NCI-H1436 treated with DMSO at 0.1 percent for 48 hours (cell line): ENCODE measurements at places on chromosomes 5 and 9.

- DNase-seq: no peak
These were observed 238.7 kb upstream of the NREP start for GRCh38 chr5:111995701-111996100.

- no peak for DNase-seq
These were observed 64.6 kb downstream of the YTHDC2 start for GRCh38 chr5:113578091-113578490.

DNA sequence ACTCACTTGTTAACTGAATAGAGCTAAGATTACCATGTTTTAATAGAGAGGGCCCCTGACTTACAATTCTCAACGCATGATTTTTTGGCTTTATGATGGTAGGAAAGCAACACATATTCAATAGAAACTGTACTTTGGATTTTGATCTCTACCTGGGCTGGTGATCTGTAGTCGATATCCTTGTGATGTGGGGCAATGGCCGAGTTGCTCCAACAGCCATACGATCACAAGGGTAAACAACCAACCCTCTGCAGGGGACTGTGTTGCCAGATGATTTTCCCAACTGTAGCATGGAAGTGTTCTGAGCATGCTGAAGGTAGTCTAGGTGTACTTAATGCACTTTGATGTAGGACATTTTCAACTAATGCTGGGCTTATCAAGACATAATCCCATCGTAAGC lies 36.5 kb downstream of the NSUN2 start:
- DNase-seq: no peak

GRCh38 chr5:178785999-178786398 lies 55.5 kb upstream of the ZNF354A start:
- DNase-seq: no peak

DNA sequence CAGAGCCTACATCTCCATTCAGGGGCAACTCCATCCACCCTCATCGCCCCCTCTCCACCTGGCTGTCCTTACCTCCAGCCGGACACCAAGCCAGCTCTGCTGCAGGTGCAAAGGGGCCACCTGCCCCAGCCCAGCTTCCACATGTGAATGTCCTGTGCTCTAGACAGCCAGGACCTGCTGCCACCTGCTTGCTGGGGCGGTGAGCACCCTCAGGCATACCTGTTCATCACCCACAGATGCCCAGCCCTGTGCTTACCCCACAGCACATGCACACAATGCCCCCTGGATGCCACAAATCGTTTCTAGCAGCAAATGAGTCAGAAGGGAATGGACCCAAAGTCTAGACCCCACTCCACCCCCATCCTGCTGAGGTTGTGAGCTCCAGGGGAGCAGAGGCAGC lies 13.3 kb upstream of the NKD2 start:
- DNase-seq: no peak

DNA sequence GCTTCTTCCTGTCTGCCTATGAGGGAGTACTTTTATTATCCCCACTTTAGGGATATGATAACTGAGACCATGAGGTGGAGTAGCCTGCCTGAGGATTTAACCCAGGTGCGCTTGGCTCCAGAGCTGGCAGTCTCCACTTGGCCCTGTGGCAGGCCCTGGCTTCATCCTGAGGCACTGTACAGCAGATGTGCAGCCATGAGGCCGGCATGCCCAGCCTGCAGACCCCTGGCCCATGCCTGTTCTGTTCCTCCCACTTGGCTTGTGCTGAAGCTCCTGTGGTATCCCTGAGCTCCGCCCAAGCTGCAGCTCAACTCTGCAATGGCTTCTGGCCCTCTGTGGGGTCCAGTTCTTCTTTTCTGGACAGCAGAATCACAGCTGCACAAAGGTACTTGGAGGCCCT lies 31.8 kb upstream of the RAPGEF1 start:
- no peak for DNase-seq

- DNase-seq: no peak
These were observed 19.5 kb downstream of the PBX3 start for GRCh38 chr9:125766468-125767221.

DNA sequence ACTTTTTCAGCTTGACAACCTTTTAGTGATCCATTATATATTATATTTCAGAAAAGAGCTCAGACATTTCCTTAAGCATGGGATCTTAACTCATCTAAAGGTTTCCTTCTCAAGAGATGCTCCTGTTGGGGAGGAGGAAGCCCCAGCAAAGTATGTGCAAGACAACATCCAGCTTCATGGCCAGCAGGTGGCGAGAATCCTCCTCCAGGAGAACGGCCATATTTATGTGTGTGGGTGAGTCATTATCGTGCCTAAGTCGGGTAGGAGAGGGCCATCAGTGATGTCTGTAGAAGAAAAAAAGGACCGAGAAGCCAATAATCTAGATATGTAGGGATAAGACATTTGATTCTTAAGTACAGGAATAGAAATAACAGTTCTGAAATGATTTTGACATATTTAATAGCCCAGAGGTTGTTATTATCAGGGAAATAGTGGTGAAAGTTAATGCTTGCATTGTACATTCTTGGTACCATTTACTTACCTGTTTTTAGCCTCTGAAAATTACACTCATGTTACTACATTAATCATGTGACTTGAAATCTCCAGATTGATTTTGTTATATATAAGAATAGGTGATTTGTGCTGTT lies 28.2 kb downstream of the MTRR start:
- DNase-seq: no peak

- no peak for DNase-seq
These were observed 27.8 kb downstream of the RUSC2 start for GRCh38 chr9:35517552-35518224.

DNA sequence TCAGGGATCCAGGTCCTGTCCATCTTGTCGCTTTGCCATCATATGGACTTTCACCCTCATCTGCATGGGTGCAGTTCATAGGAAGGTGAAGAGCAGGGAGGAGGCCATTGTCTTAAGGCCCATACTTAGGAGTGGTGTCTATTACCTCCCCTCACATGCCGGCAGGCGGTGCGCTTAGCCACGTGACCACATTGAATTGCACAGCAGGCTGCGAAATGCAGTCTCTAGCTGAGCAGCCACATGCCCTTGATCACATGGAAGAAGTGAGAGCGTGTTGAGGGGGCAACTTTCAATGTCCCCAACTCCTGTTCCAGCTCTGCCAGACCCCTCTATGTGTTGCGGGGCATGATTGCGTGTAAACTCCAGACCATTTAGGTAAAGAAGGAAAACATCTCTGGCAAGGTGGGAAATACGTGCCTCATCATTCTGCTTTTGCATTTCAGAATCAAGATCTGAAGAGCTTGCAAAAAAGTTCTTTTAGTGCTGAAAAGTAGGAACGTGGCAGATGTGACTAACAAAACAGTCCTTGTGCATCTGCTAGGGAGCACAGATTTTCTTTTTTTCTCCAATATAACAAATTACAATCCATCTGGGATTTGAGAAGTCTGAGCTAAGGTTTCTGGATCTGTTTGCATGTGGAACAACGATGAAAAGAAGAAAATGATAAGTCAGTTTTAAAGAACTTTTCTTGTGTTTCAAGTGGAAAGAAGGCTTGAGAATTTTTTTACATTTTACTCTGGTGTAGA lies 34.4 kb downstream of the ROPN1L start:
- DNase-seq: no peak

DNA sequence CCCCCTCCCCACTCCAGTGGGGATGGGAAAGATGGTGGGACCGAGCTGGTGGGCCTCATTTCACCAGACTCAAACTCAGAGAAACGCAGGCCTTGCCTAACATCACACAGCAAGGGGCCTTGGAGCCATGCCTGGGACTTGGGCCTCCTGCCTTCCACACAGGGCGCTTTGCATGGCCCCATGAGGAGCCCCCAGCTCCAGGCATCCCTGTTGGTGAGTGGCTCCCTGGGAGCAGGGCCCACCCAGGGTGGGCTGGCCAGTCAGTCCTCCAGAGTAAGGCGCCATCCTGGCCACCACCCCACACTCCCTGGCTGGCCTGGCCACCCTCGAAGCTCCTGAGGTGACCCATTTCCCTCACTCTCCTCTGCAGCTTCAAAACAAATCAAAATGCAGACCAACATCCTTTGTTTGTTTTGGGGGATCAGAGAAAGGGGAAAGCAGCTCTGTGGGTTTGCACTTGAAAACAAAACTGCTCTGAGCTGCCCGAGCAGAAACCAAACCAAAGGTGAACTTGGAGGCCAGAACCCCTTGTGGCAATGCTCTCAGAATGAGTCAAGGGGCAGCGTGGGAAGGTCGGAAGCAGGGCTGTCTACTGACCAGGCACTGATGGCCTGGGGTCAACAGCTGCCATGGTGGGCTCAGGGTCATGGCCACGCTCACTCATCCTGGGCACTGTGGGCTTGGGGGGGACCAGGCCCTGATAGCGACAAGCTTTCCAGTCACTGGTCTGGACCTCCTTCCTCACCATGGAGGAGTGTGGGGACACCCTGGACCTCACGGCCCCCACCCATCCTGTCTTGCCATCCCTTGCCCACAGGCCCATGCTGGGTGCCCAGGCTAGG lies 37.0 kb upstream of the VDAC1 start:
- DNase-seq: no peak

GRCh38 chr5:43193894-43194265 lies 1.9 kb downstream of the NIM1K start:
- DNase-seq: no peak

DNA sequence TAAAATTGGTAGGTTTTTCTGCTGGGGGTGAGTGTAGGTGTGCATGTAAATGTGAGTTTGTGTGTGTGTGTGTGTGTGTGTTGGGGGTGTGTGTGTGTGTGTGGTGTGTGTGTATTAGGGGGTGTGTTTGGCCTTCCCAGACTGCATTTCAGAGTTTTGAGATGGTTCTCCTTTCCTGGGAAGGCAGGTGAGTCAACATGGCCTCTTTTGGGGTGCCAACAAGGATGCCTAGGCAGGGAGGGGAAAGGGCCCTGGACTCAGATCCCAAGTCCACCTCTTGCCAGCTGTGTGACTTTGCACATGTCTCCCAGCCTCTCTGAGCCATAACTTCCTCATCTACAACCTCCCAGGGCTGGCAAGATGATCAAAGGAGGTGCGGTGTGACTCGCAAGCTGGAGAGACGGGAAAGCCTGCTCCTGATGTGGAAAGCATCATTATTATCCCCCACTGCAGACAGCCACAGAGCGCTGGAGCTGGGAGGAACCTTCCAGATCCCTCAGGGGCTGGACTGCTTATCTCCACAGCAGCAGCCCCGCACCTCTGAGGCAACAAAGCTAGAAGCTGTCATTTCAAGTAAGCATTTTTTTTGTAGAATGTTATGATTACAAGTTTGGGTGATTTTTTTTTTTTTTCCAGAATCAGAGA lies 63.5 kb upstream of the TBC1D2 start:
- no peak for DNase-seq

- DNase-seq: no peak
These were observed 264.8 kb upstream of the PTGER4 start for GRCh38 chr5:40414922-40415321.

GRCh38 chr5:6396836-6397535 lies 18.6 kb upstream of the MED10 start:
- no peak for DNase-seq

GRCh38 chr5:109905906-109906305 lies 216.2 kb downstream of the MAN2A1 start:
- DNase-seq: no peak

- DNase-seq: no peak
These were observed 150.6 kb downstream of the MACIR start for GRCh38 chr5:103409013-103409670.

- DNase-seq: no peak
These were observed 9.4 kb upstream of the ANGPTL2 start for GRCh38 chr9:127131871-127132270.

DNA sequence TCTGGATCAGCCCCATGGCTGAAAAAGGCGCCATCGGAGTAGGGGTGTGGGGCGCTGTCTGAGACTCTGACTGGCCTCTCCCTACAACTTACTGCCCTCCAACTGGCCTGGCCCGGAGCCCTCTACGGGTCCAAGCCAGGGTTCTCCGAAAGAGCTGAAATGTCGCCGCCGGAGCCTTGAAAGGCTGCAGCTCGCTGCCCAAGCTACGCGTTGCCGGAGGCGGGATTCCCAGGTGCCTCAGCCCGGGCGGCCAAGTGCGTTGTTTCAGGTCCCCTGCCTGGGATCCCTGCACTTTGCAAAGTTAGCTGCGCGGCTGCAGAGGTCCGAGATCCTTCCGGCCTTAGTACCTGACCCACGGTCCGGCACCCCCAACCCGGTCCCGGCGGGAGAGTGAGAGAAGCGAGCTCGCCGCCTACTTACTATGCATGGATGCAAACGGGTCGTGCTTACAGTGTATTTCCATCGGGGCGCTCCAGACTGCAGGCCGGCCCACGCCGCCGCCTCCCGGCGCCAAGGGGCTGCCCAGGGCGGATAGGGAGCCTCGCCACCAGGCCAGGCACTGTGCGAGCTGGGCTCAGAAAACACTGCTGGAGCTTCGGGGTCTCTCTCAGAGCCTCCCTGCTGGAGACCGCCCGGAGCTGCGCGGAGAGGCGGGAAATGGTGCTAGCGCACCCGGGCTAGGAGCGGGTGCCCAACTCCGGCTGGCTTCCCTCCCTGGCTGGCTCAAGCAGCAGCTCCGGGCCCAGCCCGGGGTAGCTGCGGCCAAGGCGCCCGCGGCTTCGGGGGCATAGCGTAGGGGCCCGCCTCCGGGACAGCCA lies 7.7 kb downstream of the PAX5 start:
- no peak for DNase-seq

DNA sequence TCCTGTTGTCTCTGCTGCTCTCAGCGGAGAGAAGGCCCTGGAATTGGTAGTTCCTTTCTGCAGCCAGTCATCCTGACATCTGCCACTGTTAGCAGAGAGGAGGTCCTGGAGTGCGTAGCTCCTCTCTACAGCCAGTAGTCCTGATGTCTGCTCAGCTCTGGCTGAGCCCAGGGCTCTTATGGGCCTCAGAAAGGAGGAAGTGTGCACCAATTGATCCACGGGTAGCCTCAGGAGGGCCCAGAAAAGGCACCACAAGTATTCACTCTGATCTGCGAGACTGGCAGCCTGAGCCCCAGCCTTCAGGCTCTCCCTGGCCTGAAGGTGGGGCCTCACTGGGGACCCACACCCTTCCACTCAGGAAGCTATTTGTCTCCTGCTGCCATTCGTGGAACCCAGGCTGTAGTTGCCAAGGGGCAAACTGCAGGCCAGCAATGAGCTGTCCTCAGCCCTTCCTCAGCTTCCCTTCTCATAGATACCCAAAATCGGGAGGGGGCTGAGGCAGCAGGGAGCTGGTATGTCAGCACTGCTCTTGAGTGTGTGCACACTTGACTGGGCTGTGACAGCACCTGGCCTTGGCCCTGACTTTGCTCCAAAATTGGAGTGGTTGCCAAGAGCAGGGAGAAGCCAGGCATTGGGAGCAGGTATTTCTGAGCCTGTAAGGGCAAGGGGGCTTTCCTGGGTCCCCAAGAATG lies 1049.5 kb upstream of the ACO1 start:
- DNase-seq: no peak

GRCh38 chr5:87951661-87952060 lies 317.0 kb downstream of the TMEM161B start:
- no peak for DNase-seq

- DNase-seq: no peak
These were observed 101.9 kb upstream of the S1PR3 start for GRCh38 chr9:88889386-88889785.

DNA sequence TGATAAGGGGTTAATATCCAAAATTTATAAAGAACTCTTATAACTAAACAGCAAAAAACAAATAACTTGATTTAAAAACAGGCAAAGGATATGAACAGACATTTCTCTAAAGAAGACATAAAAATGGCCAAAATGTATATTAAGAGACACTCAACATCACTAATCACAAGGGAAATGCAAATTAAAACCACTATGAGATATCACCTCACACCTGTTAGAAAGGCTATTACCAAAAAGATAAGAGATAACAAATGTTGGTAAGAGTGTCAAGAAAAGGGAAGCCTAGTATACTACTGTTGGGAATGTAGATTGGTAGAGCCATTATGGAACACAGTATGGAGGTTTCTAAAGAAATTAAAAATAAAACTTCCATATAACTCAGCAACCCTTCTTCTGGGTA lies 19.4 kb upstream of the SH3TC2 start:
- DNase-seq: no peak

GRCh38 chr5:172074896-172075295 lies 68.5 kb upstream of the FBXW11 start:
- DNase-seq: no peak
